GM23338 (cell line): ENCODE measurements at places on chromosomes 2 and 18.

DNA sequence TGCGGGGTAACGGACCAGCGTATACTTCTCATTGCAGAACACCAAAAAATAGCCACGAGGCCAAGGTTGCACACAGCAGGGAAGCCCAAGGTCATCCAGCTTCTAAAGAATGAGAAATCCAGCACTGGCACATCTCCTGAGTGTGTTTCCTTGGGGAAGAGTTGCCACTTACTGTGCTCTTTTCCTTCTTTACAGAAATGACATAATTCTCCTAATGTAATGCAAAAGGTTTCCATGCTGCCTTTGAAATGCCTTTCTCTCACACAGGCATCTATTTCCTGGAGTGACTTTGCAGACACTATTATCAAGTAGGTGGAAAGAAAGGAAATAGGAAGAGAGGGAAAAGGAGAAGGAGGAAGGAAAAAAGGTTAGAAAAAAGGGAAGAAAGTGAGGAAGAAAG is 862.1 kb upstream of the CELF4 start:
- no peak overlapping the region for H3K27ac ChIP-seq
- H3K4me1 ChIP-seq, result no peaks in the 10 kb centered on the region
- H3K27me3 ChIP-seq, result no peaks in the 10 kb centered on the region
- no peaks in the 10 kb centered on the region for H3K36me3 ChIP-seq
- DNase-seq, result no peak

DNA sequence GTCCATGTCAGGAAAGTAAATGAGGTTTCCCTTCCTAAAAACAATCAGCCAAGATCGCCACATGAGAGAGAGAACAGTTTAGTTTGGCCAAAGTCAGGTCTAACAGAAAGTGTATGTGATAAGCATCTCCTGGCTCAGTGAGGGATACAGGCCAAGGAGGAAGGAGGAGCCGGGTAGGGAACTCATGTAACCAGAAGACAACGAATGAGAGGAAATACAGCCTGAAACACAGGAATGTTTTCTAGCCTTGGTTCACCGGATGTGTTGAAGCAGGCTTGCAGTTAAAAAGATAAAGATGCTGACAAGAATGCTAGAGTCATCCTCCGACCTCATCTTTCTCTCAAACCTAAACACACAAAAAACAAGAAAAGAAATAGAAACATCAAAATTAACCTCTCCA is 283.9 kb upstream of the SIX2 start:
- no peak for DNase-seq
- no peaks in the 10 kb centered on the region for H3K36me3 ChIP-seq
- no peaks in the 10 kb centered on the region for H3K27me3 ChIP-seq
- no peak overlapping the region for H3K4me3 ChIP-seq
- no peaks in the 10 kb centered on the region for H3K4me1 ChIP-seq
- no peak overlapping the region for H3K27ac ChIP-seq

GRCh38 chr2:205633994-205634393 is 48.3 kb upstream of the NRP2 start:
- no peaks in the 10 kb centered on the region for H3K36me3 ChIP-seq
- H3K27ac ChIP-seq, result no peak overlapping the region
- H3K27me3 ChIP-seq, result no peaks in the 10 kb centered on the region
- peaks cover 8% of the 10 kb centered on the region; the same call in 1 of the 2 replicates for H3K4me1 ChIP-seq
- no peak overlapping the region for H3K4me3 ChIP-seq

DNA sequence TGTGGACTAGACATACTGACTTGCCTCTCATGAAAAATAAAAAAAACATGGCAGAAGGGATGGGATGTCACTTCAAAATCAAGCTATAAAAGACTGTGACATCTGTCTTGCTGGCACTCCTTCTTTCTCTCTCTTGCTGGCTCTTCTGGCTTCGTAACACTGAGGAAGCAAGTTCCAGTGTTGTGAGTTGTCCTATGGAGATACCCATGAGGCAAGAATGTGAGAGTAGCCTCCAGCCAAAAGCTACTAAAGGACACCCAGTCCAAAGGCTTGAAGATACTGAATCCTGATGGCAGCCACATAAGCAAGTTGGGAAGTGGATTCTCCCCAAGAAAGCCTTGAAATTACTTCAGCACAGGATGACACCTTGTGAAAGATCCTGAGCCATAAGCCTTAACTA is 376.1 kb upstream of the TMEFF2 start:
- H3K4me3 ChIP-seq, result no peak overlapping the region
- no peaks in the 10 kb centered on the region for H3K27me3 ChIP-seq
- H3K4me1 ChIP-seq, result no peaks in the 10 kb centered on the region
- DNase-seq, result no peak
- no peak overlapping the region for H3K27ac ChIP-seq

GRCh38 chr18:3388323-3388722 is 61.6 kb upstream of the TGIF1 start:
- no peak overlapping the region for H3K27ac ChIP-seq
- no peaks in the 10 kb centered on the region for H3K36me3 ChIP-seq
- no peak for DNase-seq
- peaks cover 17% of the 10 kb centered on the region for H3K4me1 ChIP-seq

DNA sequence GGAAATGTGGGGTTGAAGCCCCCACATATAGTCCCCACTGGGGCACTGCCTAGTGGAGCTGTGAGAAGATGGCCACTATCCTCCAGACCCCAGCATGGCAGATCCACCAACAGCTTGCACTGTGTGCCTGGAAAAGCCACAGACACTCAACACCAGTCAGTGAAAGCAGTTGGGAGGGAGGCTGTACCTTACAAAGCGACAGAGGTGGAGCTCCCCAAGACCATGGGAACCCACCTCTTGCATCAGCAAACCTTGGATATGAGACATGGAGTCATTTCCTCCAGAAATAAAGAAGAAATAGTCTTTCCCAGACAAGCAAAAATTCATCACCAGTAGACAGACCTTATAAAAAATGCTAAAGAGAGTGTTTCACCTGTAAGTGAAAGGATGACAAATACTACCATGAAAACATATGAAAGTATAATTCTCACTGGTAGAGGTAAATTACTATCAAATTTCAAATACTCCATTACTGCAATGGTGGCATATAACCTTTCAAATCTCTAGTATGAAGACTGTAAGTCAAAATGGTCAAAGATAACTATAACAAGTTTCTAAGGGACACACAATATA is 152.6 kb upstream of the EPHA4 start:
- no peaks in the 10 kb centered on the region for H3K27me3 ChIP-seq
- H3K27ac ChIP-seq, result no peak overlapping the region
- H3K4me3 ChIP-seq, result no peak overlapping the region
- no peak for DNase-seq
- no peaks in the 10 kb centered on the region for H3K36me3 ChIP-seq
- no peaks in the 10 kb centered on the region for H3K4me1 ChIP-seq

- H3K27ac ChIP-seq, result no peak overlapping the region
- H3K27me3 ChIP-seq, result no peaks in the 10 kb centered on the region
- DNase-seq, result no peak
- no peaks in the 10 kb centered on the region for H3K36me3 ChIP-seq
These were observed 759.6 kb upstream of the NRXN1 start for GRCh38 chr2:51791496-51791895.

- no peak for DNase-seq
- no peak overlapping the region for H3K4me3 ChIP-seq
- H3K27me3 ChIP-seq, result peaks cover 22% of the 10 kb centered on the region
- no peaks in the 10 kb centered on the region for H3K36me3 ChIP-seq
- peaks cover 6% of the 10 kb centered on the region for H3K4me1 ChIP-seq
These were observed 2.4 kb downstream of the KLF11 start for GRCh38 chr2:10045561-10046355.

- H3K27ac ChIP-seq, result no peak overlapping the region
- H3K27me3 ChIP-seq, result 0 out of 2 replicates have a peak, but pooled peaks cover 3% of the 10 kb centered on the region
- no peak overlapping the region for H3K4me3 ChIP-seq
- peaks cover 25% of the 10 kb centered on the region for H3K4me1 ChIP-seq
- no peak for DNase-seq
These were observed 2.5 kb downstream of the PDK1 start for GRCh38 chr2:172558372-172558771.

- no peaks in the 10 kb centered on the region for H3K36me3 ChIP-seq
- peaks cover 7% of the 10 kb centered on the region; the same call in 1 of the 2 replicates for H3K4me1 ChIP-seq
- H3K4me3 ChIP-seq, result no peak overlapping the region
- no peak overlapping the region for H3K27ac ChIP-seq
- no peak for DNase-seq
These were observed 260.0 kb upstream of the FN1 start for GRCh38 chr2:215695861-215696260.

GRCh38 chr2:186721956-186722355 is 28.1 kb downstream of the FAM171B start:
- no peak overlapping the region for H3K4me3 ChIP-seq
- H3K27ac ChIP-seq, result no peak overlapping the region
- no peaks in the 10 kb centered on the region for H3K27me3 ChIP-seq
- H3K4me1 ChIP-seq, result peaks cover 35% of the 10 kb centered on the region

GRCh38 chr2:219446101-219446504 is 11.5 kb downstream of the SPEG start:
- no peaks in the 10 kb centered on the region for H3K36me3 ChIP-seq
- no peak overlapping the region for H3K4me3 ChIP-seq
- peaks cover 47% of the 10 kb centered on the region for H3K27me3 ChIP-seq
- peak; percentile 70 for DNase-seq
- no peak overlapping the region for H3K27ac ChIP-seq

DNA sequence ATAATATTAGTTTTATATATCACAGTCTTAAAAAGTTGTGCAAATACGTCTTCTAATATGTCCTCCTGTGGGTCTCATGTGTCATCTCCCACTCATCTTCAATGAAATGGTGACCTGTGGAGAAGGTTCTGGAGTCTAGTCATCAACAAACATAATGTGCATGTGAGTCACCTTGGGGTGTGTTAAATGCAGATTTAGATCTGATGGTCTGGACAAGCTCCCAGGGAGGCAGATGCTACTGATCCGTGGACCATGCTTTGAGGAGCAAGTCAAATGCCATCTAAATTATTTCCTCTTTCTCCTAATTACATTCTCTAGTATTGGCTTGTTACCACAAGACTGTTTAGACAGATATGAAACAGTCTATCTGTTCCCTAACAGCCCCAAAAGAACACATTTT is 210.9 kb downstream of the CD226 start:
- no peak overlapping the region for H3K27ac ChIP-seq
- no peaks in the 10 kb centered on the region for H3K27me3 ChIP-seq
- no peaks in the 10 kb centered on the region for H3K36me3 ChIP-seq
- no peak for DNase-seq
- H3K4me3 ChIP-seq, result no peak overlapping the region
- peaks cover 14% of the 10 kb centered on the region for H3K4me1 ChIP-seq

DNA sequence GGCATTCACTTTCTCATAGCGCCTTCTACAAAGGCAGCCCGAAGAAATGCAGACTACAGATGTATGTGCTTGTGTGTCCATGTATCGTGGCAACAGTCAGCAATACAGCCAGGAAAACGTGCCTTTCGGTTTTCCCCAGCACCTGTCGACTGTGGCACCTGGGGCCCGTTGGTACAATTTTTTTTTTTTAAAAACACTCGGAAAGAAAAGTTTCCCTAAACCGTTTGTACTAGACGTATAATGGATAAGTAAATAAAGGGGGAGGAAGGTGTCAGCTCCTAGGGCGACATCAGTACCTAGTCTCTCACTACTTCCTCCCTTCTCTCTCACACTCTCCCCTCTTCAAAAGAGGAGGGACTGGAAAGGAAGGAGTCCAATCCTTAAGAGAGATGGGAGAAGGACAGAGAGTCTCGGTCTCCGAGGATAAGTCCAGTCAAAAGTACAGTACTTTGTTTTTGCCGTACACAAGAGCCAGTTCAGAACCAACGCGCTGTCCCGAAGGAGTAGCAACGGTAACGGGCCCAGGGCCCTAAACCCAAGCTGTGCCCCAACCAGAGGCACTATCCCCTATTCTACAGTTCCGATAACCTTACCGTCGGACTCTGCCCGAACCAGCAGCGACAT is 759 bp downstream of the PPP4R3B start:
- peak overlapping the region; percentile 95 for H3K27ac ChIP-seq
- H3K4me1 ChIP-seq, result peaks cover 4% of the 10 kb centered on the region; the same call in 1 of the 2 replicates
- DNase-seq, result peak; percentile 49
- H3K27me3 ChIP-seq, result no peaks in the 10 kb centered on the region
- peaks cover 16% of the 10 kb centered on the region; the same call in 1 of the 2 replicates for H3K36me3 ChIP-seq

DNA sequence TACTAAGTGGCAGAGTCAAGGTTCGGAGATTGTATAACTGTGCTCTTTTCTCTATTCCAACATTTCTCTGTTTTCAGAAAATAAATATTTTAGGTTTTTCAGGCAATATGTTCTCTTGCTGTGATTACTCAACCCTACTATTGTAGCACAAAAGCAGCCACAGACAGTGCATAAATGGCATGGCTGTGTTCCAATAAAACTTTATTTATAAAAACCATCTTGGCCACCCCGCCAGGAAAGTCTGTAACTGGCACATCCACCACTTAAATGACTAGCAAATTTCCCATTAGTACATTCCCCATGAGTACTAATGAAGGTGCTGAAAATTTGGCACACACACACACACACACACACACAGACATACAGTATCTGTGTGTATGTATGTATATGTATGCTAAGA is 30.8 kb upstream of the PARD3B start:
- H3K36me3 ChIP-seq, result no peaks in the 10 kb centered on the region
- no peak overlapping the region for H3K27ac ChIP-seq
- H3K4me3 ChIP-seq, result no peak overlapping the region
- no peaks in the 10 kb centered on the region for H3K27me3 ChIP-seq

DNA sequence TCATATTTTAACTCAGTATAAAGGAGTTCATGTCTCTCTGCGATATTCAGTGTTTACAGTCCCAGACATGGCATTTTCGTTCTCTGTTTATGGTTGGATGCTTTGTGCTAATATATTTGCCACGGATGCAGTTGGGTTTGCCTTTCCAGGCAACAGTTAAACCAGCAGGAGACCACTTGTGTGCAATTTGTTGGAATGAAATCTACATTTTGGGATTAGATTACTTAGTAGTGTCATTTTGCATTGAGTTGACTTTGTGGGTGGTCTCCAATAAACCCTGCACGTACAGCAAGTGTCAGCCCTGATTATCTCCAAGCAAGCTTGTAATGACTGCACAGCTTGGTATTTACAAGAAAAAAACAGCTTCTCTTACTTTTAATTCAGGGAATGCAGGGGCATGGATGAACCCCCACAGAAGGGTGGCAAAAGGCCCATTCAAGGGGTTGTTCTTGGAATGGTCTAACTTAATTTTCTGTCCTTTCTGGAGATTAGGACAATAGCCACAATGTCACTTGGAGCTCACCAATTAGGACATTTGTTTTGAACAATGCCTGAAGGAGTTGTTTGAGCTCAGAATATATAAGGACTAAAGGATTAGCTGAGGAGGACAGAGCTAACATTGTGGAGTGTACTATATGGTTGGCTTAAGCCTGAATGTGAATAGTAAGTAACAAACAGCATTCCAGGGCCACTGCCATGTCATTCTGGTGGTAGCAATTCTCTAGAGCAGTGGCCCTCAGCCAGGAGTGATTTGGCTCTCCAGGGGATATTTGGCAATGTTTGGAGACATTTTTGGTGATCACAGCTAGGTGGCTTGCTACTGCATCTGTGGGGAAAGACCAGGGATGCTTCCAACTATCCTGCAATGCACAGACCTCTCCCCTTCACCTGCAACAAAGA is 121.5 kb downstream of the SLC4A3 start:
- H3K36me3 ChIP-seq, result 0 out of 2 replicates have a peak, but pooled peaks cover 9% of the 10 kb centered on the region
- H3K4me3 ChIP-seq, result no peak overlapping the region
- no peaks in the 10 kb centered on the region for H3K4me1 ChIP-seq
- no peak for DNase-seq
- H3K27ac ChIP-seq, result no peak overlapping the region
- H3K27me3 ChIP-seq, result no peaks in the 10 kb centered on the region
